Left hindlimb (tissue), 1 donor: ENCODE measurements at places on chromosomes 3 and 15.

DNA sequence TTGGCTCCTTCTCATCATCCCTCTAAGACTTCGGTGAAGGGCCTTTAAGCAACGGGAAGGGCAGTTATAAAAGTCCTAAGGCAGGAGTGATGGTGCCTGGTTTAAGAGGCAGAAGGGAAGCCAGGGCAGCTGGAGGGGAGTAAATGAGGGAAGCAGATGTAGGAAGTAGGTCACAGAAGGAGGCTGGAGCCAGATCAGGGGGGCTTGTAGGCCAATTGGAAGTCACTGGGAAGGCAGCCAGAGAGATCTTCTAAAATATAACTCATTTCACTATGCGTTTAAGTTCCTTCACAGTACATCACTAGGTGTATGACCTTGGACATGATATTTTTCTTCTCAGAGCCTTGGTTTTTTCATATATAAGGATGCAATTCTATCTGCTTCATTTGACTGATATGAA lies 94.7 kb downstream of the MYH15 start:
- peak; percentile 59 for DNase-seq

GRCh38 chr15:62879770-62880169 lies 162.8 kb upstream of the TPM1 start:
- no peak for DNase-seq

- DNase-seq = no peak
These were observed 83.7 kb downstream of the ETV5 start for GRCh38 chr3:186025161-186025560.

GRCh38 chr3:141246224-141246957 lies 14.8 kb downstream of the PXYLP1 start:
- no peak for DNase-seq

GRCh38 chr3:46524008-46524407 lies 26.2 kb downstream of the RTP3 start:
- DNase-seq = no peak

DNA sequence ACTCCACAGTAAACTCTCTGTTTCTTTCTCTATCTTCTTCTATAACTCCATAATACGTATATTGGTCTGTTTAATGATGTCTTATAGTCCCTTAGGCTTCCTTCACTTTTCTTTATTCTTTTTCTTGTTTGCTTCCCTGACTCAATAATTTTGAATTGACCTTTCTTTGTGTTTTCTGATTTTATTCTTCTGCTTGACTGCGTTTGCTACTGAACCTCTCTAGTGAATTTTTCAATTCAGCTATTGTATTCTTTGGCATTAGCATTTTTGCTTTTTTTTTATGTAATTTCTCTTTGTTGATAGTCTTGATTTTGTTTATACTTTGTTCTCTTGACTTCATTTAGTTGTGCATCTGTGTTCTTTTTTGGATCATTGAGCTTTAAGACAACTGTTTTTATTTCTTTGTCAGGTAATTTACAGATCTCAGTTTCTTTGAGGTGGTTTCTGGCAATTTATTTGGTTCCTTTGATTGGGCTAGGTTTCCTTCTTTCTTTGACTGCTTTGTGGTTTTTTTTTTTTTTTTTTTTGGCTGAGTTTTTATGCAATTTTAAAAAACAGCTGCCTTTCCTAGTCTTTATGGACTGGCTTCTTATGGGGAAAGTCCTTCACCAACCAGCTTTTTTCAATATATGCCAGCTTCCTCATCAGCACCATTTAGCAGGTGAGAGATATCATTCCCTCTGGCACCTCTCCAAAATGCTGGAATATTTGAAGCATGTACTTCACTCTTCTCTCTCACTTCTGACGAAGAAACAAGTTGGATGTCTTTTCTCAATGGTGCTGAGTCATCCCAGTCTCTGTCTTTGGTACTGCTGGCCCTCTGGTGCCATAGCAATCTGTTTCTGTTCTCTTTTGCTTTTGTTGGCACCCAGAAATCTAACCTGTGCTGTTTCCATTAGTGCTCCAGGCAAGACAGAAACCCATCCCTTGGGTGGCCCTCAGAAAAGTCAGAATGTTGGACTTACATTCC lies 17.6 kb downstream of the RSRC1 start:
- no peak for DNase-seq

GRCh38 chr3:188234132-188234531 lies 80.2 kb downstream of the LPP start:
- DNase-seq = no peak

DNA sequence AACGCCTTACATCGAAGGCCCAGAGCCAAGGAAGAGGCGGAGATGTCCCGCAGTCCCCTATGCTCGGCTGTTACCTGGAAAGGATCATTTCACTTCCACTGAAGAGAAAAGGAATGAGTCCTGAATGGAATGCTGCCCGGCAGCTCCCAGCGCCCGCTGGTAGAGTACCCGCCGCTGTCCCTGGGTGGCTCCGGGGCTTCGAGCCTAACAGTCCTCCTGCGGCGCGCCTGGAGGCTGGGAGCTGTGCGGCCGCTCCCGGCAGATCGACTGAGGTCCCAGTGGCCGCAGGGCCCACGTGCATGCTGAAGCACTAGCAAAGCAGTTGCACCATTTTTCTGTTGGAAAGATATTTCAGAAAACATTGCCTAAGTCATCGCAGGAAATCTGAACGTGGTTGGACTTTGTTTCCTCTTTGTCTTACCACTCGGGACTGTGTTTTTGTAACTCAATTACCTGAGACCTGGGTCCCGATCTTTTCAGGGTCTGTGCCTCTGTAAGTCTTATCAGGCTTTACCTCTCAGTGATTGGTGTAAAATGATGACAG lies 984 bp downstream of the RNU6-1 start:
- DNase-seq = no peak

DNA sequence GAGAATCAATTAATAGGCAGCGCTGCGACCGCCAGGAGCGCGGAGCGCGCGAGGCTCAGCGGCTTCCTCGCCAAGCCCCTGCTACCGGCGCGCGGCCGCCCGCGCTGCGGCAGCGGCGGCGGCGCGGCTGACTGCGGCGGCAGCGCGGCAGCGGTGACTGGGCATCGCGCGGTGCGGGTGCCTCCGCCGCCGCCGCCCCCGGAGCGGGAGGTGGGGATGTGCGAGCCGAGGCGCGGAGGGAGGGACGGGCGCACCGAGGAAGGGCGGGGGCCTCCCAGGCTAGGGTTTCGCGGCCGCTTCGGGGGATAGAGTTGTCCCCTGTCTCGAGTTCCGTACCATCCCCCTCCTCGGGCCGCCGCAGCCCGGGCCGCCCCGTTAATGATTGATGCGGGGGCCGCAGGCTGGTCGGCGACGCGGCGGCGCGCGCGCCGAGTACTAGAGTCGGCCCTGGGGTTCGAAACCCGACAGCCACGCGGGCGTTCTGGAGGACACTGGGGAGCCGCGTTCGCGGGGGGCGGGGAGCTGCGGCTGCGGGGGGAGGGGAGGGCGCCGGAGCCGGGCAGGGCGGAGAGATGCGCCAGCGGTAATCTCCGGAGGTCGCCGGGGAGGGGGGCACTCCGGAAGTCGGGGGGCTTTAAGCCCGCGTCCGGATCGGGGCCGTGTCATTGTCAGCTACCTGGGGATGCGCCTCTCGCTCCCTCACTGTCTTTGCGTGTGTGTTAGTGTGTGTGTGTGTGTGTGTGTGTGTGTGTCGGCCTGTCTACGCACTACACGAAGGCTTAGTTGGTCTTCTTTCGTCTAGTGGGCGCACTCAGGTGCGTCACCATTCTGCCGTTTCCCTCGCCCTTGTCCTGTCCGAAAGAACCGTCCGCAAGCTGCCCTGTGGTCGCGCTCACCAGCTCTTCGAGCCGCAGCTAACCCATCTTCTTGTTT lies at the start of gene PAQR9:
TSS of gene PAQR9 (minus strand) at position 159 of the 933 bp plus-strand sequence. CDS start 338 bp downstream, outside the sequence.
- DNase-seq = peak; percentile 31

GRCh38 chr3:11611341-11611799 lies 32.3 kb downstream of the VGLL4 start:
- no peak for DNase-seq

- no peak for DNase-seq
These were observed 16.3 kb upstream of the TRPM7 start for GRCh38 chr15:50702762-50703334.

GRCh38 chr3:195104340-195104739 lies 166.6 kb downstream of the XXYLT1 start:
- no peak for DNase-seq

GRCh38 chr3:60497902-60498301 lies 753.4 kb downstream of the FHIT start:
- DNase-seq = no peak

DNA sequence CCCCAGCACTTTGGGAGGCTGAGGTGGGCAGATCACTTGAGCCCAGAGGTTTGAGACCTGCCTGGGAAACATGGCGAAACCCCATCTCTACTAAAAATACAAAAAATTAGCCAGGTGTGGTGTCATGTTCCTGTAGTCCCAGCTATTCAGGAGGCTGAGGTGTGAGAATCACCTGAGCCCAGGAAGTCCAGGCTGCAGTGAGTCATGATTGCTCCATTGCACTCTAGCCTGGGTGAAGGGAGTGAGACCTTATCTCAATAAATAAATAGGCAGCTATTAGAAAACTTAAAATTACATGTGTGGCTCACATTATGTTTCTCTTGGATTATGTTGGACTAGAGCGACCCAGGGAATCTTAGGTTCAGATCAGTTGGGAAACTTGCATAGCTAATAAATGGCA lies 69.7 kb downstream of the RPLP1 start:
- peak; percentile 2 for DNase-seq

DNA sequence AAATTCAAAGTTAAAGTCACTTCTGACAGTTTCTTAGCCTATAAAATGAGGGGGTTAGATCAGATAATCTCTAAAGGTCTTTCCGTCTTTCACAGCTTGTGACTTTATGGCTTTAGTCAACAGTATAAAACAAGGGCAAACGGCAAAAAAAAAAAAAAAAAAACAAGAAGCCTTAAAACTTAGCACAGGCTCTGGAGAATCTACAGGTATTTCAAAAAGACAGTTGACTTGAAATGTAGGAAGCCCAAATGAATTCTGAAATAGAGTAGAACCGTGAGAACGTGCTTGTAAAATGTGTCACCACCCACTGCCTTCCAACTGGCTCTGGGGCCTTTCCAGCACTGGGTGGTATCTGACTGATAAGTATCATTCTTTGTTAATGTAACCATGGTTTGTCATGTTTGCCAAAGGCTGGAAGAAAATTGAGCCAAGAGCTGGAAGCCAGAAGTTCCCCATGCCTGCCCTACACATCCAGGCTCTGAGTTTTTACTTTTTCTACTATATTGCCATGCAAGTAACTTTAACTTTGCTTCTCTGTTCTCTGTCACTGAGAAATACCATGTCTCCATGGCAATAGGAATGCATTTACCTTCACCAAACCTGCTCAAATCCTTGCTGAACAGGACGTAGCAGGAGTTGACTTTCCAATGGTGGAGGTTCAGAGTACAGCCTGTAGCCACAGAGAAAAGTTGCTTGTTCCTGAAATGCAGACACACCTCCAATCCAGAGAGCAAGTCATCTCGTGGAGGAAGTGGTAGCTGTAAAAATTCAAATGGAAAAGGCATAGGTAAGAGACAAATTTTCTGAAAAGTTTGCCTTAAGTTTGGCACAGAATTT lies 35.8 kb upstream of the THSD4 start:
- no peak for DNase-seq

- DNase-seq = no peak
These were observed 93.2 kb downstream of the DGKG start for GRCh38 chr3:186268616-186269448.

DNA sequence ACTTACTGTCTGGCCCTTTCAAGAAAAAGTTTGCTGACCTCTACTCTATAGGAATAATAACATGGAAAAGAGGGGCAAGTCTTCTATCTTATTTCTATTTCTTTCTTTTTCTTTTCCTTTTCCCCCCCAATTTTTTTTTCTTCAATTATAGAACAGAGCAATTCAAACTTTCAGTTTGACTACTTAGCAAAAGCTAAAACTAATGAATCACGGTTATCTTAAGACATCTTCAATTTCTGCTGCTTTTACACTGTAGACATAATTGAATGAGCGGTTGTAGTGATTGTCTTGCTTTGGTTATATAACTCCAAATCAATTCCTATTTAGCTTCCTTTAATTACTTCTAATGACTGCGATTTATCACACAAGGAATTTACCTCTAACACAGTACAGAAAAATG lies 74.3 kb upstream of the P2RY1 start:
- DNase-seq = no peak

DNA sequence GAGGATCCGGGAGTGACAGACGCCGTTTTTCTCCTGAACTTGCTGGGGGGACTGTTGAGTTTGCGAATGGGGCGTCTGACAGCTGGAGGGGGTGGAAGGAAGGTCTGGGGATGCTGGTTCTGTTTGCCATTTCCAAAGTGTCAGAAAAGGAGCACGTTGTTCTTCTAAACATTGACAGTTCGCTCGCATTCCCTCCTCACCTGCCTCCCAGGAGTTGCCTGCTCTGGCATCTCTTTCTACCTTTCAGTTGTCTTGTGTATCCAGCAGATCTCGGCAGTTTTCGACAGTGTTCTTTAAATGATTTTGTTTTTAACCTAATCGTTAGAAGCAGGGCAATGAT lies 829 bp downstream of the SELENOT start:
- DNase-seq = no peak
